ENCODE measurements at places on chromosomes 13 and 19. TPM values are rescaled to one million over a fixed set of nuclear protein-coding genes. Genes with fewer than 3 reads are reported as not detected.

Gene PTGIR
- 5.8 TPM for total RNA-seq

Gene CLC
- not detected for total RNA-seq

Gene MEF2B
- total RNA-seq: 7.4 TPM

Gene CD37
- 12.3 TPM for total RNA-seq

Gene IZUMO2
- not detected for total RNA-seq

Gene PRRG2
- total RNA-seq: 15.7 TPM

Gene B3GNT3
- 13.2 TPM for total RNA-seq

Gene CLIP3
- 5.8 TPM for total RNA-seq

- no peak for DNase-seq
- no peak overlapping the region for H3K4me3 ChIP-seq
- no peaks in the 10 kb centered on the region for H3K4me1 ChIP-seq
- no peak overlapping the region for H3K27ac ChIP-seq
- H3K27me3 ChIP-seq: no peaks in the 10 kb centered on the region
Measured at GRCh38 chr19:1933244-1933643, 7.7 kb upstream of the CSNK1G2 start.

- H3K4me3 ChIP-seq: no peak overlapping the region
- H3K4me1 ChIP-seq: no peaks in the 10 kb centered on the region
- no peaks in the 10 kb centered on the region for H3K27me3 ChIP-seq
- H3K36me3 ChIP-seq: no peaks in the 10 kb centered on the region
- H3K27ac ChIP-seq: no peak overlapping the region
Measured at GRCh38 chr13:107091428-107091827, 523.5 kb upstream of the ARGLU1 start.

DNA sequence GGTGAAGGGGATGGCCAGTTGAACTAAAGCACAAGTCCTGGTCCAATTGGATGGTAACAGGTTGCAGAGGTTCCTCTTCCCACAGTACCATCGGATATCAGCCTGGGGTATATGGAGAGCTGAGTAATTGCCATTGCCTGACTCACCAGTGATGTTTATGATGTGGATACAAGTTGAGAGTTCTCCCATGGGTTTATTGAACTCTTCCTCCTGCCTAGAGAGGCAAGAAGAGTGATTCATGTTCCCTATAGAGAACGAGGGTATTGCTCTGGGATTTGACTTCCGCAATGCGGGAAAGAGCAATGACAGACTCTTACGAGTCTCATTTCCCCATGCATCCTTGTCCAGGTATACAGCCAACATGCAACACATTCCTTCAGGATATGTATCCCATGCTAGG lies 111.3 kb upstream of the PCDH9 start:
- H3K27ac ChIP-seq: no peak overlapping the region
- H3K4me3 ChIP-seq: no peak overlapping the region
- H3K4me1 ChIP-seq: no peaks in the 10 kb centered on the region
- DNase-seq: no peak
- no peaks in the 10 kb centered on the region for H3K36me3 ChIP-seq
- no peaks in the 10 kb centered on the region for H3K27me3 ChIP-seq

DNA sequence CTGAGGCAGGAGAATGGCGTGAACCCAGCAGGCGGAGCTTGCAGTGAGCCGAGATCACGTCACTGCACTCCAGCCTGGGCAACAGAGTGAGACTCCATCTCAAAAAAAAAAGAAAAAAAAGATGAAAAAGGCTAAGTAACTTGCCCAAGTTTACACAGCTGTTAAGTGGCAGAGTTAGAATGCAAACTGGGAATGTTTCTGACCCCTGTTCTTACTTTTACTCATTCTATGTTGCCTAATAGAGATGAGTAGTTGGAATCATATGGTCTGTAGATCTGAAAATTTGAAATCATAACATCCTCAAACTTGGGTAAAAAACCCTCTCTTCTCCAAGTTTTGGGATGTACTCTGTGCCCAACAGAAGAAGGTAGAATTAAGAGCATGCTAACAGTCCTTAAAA lies 235.8 kb upstream of the RFC3 start:
- no peak overlapping the region for H3K27ac ChIP-seq
- no peak for DNase-seq
- no peaks in the 10 kb centered on the region for H3K36me3 ChIP-seq
- H3K4me3 ChIP-seq: no peak overlapping the region

- H3K36me3 ChIP-seq: no peaks in the 10 kb centered on the region
- no peaks in the 10 kb centered on the region for H3K4me1 ChIP-seq
- no peaks in the 10 kb centered on the region for H3K27me3 ChIP-seq
Measured at GRCh38 chr19:23800868-23801267, 42.2 kb upstream of the ZNF681 start.

- no peaks in the 10 kb centered on the region for H3K27me3 ChIP-seq
- peak overlapping the region; percentile 81 for H3K27ac ChIP-seq
- H3K36me3 ChIP-seq: no peaks in the 10 kb centered on the region
Measured at GRCh38 chr19:44723952-44724319, 24.6 kb upstream of the BCL3 start.

- no peak overlapping the region for H3K27ac ChIP-seq
- DNase-seq: no peak
- no peaks in the 10 kb centered on the region for H3K4me1 ChIP-seq
- H3K27me3 ChIP-seq: no peaks in the 10 kb centered on the region
- no peaks in the 10 kb centered on the region for H3K36me3 ChIP-seq
Measured at GRCh38 chr13:100544866-100545683, 43.5 kb downstream of the GGACT start.

DNA sequence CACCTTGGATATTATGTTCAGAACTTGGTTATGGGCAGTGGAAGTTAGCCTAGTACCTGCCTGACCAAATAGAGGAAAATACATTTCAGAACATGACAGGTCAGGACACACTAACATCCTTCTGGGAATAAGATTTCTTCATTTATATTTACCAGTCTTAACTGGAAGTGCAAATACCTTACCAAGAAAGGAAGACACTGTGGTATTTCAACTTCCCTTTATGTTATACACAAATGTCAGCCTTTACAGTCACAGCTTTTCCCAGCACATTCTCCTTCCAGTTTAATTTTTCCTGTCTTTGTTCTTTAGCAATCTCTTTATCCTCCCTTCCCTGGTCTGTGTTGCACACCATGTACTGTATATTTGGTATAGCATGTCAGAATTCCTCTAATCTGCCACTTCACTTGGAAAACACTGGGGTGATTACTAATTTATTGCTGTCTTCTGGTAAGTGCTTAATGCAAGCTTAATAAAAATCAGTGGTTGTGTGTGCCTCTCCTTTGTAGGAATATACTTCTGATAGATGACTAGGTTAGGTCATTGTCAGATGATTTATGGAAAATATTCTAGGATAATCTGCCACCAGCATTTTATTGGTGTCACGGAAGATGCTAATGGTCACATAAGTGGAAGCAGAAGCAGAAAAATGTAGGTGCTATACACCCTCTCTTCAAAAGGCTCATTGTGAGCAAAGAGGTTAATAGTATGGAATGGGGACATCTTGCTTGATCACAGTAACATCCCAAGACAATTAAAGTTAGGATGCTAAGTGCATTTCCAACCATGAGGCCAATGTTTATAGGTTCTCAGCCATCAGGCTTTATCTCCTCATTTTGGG lies 124.3 kb upstream of the STARD13 start:
- H3K4me1 ChIP-seq: no peaks in the 10 kb centered on the region
- no peaks in the 10 kb centered on the region for H3K27me3 ChIP-seq
- DNase-seq: no peak
- no peak overlapping the region for H3K4me3 ChIP-seq

- no peak overlapping the region for H3K4me3 ChIP-seq
- no peak for DNase-seq
- no peaks in the 10 kb centered on the region for H3K27me3 ChIP-seq
Measured at GRCh38 chr13:105937451-105937850, 598.0 kb downstream of the EFNB2 start.

GRCh38 chr19:16463991-16464575 lies 7.7 kb downstream of the EPS15L1 start:
- no peaks in the 10 kb centered on the region for H3K4me1 ChIP-seq
- DNase-seq: no peak
- H3K27ac ChIP-seq: no peak overlapping the region
- H3K27me3 ChIP-seq: no peaks in the 10 kb centered on the region

DNA sequence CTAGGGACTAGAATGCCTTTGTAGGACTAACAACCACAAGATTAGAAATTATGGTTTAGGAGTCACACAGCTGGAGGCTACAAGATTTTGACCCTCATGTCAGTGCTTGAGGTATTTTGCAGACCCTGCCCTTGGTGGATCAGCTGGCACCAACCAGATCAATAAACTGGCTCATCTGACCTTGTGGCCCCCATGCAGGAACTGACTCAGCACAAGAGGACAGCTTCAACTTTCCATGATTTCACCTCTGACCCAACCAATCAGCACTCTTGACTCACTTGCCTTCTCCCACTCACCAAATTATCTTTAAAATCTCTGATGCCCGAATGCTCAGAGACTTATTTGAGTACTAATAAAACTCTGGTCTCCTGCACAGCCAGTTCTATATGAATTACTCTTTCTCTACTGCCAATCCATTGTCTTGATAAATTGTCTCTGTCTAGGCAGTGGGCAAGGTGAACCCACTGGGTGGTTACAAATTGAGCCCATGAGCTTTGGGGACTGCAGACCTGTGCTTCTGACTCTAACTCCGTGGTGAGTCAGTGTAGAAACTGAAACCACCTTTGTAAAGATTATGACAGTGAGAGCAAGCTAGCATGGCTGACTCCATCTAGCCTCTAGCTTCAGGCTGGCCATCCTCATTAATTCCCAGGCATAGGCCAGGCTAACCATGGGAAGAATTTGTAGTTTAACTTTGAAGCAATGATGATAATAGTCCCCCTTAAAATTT lies 33.9 kb upstream of the CEACAM8 start:
- no peak overlapping the region for H3K4me3 ChIP-seq
- H3K36me3 ChIP-seq: no peaks in the 10 kb centered on the region
- no peaks in the 10 kb centered on the region for H3K4me1 ChIP-seq

DNA sequence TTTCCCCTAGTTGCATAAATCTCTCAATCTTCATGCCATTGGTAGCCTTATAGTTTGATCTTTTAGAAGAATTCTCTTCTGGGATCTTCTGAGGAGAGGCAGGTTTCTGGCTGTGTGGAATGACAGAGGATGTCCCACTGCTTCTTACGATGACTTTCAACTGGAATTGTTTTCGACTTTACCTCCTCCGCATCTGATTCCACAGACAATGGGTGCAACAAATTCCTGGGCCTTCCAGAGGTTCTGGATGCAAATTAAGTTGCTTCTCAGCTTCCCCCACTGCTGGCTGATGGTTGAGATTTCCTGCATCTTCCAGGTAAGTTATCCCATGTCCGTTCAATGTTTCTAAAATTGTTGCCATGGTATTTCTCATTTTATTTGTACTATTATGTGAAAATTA lies 142.3 kb upstream of the TSC22D1 start:
- DNase-seq: no peak
- H3K27me3 ChIP-seq: no peaks in the 10 kb centered on the region
- H3K4me1 ChIP-seq: no peaks in the 10 kb centered on the region
- no peak overlapping the region for H3K27ac ChIP-seq
- no peaks in the 10 kb centered on the region for H3K36me3 ChIP-seq

DNA sequence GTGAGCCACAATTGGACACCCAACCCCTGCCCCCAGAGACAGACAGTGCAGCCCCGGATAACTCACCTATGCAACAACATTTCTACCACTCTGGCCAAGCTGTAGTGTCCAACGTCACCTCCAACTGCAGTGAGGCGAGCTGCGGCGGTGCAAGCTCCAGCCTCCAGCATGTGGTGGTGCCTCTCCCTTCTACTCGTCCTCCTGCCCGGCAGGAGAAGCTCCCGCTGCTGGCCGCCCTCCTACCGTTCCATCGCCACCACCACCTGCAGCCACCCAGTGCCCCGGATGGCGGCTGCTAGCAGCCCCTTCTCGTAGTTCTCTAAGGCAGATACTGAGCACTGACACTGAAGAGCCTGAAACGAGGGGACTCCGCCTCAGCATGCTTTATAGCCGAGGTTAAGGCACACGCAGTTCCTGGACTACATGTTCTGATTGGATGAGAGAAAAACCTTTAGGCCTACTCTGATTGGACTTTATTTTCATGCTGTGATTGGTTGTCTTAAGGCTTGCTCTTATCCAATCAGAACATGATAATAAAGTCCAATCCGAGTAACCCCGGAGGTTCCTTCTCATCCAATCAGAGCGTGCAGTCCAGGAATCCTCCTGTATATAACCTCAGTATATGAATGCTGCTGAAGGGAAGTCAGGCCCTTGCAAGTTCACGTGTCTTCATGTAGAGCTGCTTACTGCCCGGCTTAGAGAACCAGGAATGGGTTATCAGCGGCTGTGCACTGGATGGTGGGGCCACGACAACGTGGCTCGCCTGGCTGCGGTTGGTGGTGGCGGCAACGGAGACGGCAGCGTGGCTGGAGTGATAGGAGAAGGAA lies 63.5 kb downstream of the TUBA3C start:
- no peak for DNase-seq
- no peaks in the 10 kb centered on the region for H3K27me3 ChIP-seq
- no peaks in the 10 kb centered on the region for H3K36me3 ChIP-seq
- no peaks in the 10 kb centered on the region for H3K4me1 ChIP-seq
- no peak overlapping the region for H3K27ac ChIP-seq

DNA sequence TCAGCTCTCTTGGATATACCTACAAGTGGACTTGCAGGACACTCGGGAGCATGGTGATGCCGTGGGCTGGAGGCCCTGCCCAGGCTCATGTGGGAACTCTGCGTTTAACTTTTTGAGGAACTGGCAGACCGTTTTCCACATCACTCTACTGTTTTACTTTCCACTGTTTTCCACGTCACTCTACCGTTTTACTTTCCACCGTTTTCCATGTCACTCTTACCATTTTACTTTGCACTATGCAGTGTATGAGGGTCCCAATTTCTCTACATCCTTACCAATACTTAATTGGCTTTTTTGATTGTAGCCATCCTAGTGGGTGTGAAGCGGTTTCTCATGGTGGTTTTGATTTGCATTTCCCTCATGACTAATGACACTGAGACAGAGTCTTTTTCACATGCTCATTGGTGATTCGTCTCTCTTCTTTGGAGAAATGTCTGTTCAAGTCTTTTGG lies 40.5 kb downstream of the GATAD2A start:
- H3K4me3 ChIP-seq: no peak overlapping the region
- H3K36me3 ChIP-seq: no peaks in the 10 kb centered on the region
- no peak overlapping the region for H3K27ac ChIP-seq
- no peaks in the 10 kb centered on the region for H3K27me3 ChIP-seq
- peaks cover 27% of the 10 kb centered on the region for H3K4me1 ChIP-seq
- no peak for DNase-seq
